ENCODE measurements at places on chromosomes 2 and 18.

GRCh38 chr2:158633261-158633660 lies 161.9 kb upstream of the DAPL1 start:
- no peak for DNase-seq

DNA sequence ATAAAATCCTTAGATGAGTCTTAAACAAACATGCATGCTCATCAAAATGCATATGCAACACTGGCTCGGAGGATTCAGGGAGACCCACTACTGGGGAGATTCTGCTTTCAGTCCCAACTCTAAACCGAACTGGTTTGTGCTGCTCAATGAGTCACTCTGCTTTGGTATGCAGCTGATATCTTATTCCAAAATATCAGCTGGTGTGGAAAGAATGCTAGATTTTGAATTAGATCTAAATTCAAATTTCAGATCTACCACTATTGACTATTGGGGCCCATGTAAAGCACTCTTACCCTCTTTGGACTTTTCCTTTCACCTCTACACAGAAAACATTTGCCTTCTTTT lies 39.2 kb upstream of the TTN start:
- no peak for DNase-seq

DNA sequence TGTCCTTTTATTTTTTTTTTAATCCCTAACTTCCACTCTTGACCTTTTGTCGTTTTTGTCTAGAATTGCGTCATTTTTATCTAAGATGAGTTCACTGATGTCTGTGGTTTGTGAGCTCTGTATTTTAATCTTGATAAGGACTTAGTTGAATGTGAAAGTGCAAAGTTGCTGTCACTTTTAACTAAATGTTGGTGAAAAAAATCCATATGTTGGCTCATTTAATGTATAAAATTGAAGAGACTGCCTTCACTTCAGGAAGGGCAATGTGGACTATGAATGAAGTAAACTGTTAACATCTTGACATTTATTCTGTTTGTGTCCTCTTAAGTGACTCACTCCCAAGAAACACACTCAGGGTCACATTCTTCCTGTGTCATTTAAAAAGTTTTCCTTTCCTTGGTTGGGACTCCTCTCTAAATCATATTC lies 256.6 kb upstream of the RASGRP3 start:
- DNase-seq, result no peak

DNA sequence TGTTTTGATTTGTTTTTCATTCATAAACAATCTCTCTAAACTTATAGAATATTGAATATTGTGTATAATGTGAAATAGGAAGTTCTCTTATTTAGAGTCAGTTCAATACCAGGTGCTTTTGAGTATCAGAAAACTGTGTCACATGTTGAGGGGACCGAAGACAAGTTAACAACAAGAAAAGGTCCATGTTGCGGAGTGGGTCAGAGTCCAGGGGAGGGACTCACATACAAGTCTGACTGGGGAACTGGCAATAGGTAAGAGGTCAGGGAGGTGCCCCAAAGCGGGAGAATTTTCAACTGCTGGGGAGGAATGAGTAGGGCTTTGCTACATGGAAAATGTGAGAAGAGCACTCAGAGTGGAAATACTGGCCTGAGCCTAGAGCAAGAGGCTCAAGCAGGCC lies 19.8 kb upstream of the BCL11A start:
- DNase-seq, result no peak

GRCh38 chr2:231541645-231542044 lies 11.4 kb upstream of the NMUR1 start:
- DNase-seq, result no peak

DNA sequence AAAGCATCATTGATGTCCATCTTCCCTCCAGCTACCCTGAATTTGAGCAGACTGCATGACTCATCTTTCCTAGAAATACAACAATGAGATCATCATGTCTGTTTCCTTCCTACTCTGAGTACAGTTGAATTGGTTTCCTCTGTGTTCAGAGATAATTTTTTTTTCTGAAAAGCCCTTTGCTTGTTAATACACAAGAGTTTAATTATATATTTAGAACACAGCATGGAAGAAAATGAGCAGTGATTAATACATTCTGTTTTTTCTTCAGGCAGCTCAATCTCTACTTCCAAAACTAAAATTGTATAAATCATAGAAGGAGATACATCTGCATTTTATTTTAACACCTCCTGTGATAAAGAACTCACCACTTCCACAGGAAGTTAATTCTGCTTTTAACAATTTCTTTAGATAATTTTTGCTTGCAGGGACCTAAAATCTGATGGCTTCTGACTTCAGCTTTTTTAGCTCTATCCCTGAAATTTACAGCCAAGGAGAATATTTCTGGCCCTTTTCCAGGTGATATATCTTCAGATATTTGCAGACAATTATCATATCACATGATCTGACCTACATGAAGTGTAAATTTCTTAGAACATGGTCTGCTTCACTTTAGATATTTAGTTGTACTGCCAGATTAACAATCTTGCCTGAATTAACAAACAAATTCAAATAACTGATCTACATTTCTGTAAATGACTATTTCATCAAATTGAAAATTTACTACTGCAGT lies 249.0 kb downstream of the TRIB2 start:
- DNase-seq, result no peak

DNA sequence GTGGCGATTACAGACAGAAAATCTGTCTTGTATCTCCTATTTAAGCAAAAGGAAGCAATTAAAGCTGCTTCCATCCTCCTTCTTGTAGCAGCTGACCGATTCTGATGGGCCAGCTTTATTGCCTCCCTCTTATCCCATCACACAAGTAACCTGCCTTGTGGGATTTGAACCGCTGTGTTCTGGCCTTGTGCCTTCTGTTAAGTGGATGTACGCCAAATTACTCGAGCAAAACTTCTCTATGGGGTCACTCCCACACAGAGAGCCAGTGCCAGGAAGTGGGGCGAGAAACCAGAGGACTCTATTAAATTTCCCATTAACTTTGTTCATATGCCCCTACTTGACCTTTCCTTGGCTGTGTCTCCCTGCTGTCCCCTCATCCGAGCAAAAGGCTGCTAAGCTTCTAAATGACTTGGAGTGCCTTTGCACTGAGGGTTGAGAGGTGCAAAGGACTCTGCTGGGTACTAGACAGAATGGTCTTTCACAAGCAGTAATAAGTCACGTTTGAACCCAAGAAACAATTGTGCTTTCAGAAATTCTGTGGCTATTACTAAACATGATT lies 672.5 kb downstream of the MBD2 start:
- no peak for DNase-seq

GRCh38 chr2:227407591-227408151 lies 19.9 kb upstream of the SCYGR1 start:
- DNase-seq, result no peak

- no peak for DNase-seq
These were observed 28.5 kb upstream of the CEP68 start for GRCh38 chr2:65027616-65028244.

DNA sequence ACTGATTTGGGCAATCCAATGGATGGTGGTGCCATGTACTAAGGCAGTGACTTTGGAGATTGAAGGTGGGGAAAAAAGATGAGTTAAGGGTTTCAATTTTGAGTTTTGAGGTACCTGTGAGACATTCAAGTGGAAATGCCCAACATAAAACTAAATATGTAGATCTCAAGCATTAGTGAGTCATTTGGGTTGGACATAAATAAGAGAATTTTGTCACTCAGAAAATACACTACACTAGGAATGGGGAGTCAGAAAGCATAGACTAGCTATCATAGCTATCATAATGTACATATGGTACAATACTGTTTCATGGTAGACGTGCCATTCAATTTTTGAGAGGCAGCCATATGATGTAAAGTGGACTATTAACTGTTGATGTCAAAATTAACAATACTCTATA lies 56.1 kb downstream of the FBXO11 start:
- no peak for DNase-seq

DNA sequence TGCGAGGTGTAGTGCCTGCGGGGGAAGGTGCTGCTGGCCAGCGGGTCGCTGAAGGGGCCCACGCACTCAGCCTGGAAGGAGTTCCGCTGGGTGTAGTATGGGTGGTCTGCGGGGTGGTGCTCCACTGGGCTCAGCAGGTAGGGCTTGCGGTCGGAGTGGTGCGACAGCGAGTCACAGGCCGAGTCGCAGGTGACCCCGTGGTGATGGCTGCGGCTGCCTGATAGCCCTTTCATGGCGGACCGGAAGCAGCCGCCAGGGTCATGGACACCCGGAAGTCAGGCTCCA lies 429.8 kb downstream of the TGIF1 start:
- no peak for DNase-seq

DNA sequence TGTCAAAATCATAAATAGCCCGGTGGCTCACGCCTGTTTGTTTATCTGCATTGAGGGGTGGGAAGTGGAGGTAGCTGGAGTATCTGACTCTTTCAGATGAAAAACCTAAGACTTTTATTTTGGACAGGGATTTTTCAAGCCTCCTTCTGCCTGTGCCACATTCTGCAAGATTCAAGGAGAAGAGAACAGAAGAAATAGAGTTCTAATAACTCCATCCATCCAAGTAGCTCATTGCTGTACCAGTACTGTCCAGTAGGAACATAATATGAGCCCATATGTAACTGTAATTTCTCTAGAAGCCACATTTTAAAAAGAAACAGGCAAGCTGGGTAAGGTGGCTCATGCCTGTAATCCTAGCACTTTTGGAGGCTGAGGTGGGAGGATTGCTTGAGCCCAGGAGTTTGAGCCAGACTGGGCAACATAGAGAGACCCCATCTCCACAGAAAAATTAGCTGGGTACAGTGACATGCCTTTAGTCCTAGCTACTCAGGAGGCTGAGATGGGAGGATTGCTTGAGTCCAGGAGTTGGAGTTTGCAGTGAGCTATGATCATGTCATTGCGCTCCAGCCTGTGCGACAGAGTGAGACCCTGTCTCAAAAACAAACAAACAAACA lies 35.4 kb upstream of the NT5DC4 start:
- DNase-seq, result no peak

DNA sequence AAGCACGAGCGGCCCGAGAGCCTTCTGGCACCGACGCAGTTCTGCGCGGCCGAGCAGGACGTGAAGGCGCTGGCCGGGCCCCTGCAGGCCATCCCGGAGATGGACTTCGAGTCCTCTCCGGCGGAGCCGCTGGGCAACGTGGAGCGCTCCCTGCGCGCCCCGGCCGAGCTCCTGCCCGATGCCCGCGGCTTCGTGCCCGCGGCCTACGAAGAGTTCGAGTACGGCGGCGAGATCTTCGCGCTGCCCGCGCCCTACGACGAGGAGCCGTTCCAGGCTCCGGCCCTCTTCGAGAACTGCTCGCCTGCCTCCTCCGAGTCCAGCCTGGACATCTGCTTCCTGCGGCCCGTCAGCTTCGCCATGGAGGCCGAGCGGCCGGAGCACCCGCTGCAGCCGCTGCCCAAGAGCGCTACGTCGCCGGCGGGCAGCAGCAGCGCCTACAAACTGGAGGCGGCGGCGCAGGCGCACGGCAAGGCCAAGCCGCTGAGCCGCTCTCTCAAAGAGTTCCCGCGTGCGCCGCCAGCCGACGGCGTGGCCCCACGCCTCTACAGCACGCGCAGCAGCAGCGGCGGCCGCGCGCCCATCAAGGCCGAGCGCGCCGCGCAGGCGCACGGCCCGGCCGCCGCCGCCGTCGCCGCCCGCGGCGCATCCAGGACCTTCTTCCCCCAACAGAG lies 70.4 kb downstream of the ARHGEF33 start:
- no peak for DNase-seq

DNA sequence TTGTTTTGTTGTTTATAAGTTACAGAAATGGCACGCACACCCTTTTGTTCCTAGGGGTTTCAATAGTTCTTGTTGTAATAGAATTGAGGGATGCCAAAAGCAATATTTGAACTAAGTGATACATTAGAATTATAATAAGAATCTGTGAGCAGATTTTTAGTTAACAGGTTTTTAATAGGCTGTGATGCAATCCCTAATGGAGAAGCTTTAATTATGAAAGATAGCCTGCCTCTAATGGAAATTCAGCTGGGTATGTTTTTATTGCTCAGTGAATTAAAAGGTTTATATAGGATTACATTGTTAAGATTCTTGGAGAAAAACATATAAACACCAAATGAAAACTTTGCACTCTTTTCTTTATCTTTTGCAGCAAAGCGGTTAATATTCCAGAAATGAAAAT lies 131.1 kb downstream of the PPP1R1C start:
- DNase-seq, result no peak

DNA sequence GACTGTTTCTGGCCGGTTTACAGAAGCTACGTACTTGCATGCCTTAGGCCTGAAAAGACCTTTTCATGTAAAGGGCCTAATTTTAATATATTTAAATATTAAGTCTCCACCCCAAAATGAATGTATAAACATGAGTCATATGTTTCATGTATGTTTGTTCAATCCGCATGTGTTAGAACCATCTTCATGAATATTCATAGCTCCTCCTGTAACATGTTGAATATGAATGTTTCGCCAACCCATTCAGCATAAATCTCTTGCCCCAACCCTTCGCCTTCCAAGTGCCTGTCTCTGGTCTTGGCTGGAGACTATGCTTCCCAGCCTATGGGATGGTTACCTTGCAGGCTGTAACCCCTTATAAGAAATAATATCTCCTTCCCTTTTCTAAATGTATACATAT lies 212.5 kb downstream of the SCG2 start:
- no peak for DNase-seq

DNA sequence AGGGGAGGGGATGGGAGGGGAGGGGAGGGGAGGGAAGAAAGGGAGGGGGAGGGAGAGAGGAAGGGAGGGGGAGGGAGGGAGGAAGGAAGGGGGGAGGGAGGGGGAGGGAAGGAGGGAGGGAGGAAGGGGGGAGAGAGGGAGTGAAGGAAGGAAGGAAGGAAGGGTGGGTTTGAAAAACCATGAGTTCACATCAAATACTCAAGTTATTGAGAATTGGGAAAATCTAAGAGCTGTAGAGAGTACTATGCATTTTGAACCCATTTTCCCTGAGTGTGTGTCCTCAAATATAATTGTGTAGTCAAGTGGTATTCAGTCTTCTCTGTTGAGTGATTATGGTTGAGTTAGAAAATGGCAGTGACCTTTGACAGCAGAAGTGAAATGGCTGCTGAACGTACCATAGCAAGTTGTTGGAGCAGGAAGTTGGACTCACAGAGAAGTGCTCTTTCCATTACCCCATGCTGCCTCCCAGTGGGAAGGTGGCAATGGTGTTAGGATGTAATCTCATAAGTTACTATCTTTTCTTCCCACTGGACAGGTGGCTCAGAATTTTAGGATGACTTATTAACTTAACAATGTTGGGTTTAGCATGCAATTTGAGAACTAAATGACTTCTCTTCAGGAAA lies 214.6 kb downstream of the SETBP1 start:
- DNase-seq, result no peak

- DNase-seq, result no peak
These were observed 413.7 kb upstream of the FSHR start for GRCh38 chr2:49567811-49568600.

- no peak for DNase-seq
These were observed 1469.7 kb upstream of the PIK3C3 start for GRCh38 chr18:40485318-40485717.
